NCI-H1105 (cell line): ENCODE measurements at places on chromosomes 6 and 20.
A peak's percentile ranks its signal among the peaks of the same experiment; 100 is the strongest.

- DNase-seq = no peak
Observed at GRCh38 chr20:40992349-40993113, 36.1 kb upstream of the TOP1 start.

DNA sequence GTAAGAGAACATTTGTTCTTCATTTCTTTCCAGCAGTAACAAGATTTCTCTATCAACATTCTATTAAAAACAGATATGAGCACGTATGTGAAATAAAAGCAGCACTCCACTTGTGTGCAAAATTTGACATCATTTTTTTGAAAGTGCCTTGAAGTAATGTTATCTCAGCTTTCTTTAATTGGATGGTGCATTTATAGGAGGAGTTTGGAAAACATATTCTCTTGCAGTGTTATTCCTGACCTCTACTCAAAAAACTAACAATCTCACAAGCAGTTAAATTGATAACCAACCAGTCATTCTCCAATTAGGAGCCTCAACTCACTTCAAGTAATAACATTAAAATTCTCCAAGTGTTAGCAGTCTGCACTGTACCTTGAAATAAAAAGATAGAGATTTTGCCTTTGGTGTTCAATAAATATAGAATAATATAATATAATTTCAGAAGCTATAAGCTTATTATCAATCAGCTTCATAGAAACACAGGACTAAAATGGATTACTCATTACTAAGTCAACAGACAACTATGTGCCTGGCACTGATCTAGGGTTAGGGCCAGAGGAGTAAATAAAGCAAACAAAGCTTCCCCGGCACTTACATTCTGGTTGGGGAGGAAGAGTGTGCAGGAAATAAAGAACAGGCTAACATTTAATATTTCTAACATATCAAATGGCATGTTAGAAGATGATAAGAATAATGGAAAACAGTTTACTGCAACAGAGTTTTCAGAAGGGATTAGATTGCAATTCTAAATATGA is 149.0 kb upstream of the SGK1 start:
- DNase-seq = no peak

DNA sequence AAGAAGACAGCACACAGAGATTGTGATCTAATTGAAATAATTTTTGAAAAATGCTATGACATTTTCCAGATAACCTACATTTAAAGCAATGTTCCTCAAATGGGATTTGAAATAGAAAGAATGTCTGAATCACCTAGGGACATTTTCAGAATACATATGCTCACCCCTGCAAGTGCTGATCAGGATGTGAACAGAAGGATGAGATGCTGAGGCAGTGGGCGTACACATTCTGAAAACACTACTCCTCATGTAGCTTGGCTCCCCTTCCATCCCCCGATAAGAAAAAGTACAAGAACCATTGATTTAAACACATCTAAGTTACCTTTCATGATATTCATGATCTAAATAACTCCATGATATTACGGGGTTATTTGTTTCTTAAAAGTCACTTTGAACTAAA is 29.9 kb upstream of the HINT3 start:
- no peak for DNase-seq

DNA sequence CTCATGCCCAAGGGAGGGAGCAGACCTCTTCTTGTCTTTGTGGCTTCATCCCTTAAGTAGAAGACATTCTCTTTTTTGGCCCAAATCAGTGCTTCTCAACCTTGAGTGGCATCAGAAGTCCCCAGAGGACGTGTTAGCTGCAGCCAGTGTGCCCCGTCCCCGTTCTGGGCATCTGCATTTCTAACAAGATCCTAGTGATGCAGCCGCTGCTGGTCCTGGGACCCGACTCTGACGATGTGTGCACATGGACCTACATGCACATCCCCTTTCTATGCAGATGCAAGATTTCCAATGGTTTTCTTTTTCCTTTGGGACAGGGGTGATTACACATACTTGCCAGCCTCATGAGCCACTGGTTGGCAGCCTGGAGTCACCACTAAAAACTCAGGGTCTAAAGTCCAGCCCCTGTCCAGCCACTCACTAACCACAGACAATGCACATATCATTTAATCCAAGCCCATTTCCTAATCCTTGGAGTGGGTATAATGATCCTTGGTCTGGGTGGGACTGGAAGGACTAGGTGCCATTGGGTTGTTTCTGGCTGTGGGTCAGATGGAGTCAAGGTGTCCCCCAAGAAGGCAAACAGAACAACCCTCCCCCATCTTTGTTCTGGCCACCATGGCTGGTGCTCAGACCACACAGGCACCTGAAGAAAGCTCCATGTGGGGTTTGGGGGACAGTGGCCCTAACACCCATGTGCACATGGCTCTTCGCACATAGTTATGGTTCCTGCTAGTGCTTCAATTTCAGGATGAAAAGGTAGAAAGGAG is 6.4 kb downstream of the ACSS1 start:
- DNase-seq = no peak

DNA sequence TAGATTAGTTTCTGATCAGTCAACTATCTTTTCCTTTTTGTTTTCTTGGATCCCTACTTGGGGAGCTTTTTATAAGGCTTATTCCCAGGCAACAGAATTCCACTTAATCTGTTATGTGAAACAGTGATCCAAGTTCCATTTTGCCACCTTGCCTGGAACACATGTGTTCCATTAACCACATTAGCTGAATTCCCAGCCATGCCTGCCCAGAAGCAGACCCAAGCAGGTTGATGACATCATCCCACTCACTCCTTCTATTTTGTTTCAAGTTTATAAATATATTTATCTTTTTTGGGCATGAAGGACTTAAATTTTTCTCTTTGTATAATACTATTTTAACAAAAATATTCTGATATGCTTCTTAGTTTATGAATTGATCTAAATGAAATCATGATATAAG is 587.4 kb downstream of the GRIK2 start:
- DNase-seq = no peak

DNA sequence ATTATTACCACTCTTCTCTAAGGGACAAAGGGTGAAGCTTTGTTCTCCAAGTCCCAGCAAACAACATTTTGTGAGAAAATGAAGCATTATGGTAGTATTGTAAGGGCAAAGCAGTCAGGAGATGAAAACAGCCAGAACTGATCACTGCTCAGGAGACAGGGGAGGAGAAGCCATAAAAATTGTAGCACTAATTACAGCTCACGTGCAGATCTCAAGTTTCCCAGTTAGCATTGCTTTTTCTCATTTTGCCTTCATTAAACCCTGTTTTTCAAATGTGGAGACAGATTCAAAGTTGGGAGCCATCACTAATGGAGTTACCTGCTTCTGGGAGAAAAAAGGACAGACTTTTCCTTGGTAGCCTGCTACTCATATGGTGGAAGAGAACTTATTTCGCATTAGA is 210.9 kb upstream of the PDE10A start:
- DNase-seq = no peak

- no peak for DNase-seq
Observed at GRCh38 chr6:15148356-15148946, 97.4 kb upstream of the JARID2 start.

GRCh38 chr6:146984251-146984924 is 219.8 kb upstream of the STXBP5 start:
- no peak for DNase-seq

DNA sequence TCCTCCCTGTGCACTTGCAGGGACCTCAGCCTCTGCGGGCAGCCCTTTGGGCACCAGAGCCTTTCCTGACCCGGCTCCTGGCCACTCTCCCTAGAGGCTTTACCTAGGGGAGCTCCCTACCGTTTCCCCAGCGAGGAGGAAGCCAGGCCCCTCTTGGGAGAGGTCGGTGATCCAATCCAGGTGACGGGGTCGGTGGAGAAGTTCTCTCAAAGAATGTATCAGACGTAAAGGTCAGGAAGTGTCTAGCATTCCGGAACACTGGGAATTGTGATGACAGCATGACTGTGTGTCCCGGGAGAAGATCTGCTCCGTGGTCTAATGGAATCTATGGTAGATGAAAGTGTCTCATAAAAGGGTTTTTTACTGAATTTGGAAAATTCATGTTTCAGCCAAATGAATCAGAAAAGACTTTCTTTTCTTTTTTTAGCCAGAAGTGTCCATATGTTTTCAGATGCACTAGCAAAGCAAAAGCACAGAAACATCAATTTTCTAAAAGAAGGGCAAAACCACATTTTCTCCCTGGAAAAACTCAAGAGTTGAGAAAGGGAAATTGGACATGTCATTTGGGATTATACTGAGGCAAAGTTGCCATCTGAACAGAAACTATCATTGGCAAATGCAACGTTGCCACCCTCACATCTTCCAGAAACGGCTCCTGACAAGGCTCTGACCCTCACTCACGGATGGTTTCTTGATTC is 289.4 kb downstream of the THBS2 start:
- no peak for DNase-seq

DNA sequence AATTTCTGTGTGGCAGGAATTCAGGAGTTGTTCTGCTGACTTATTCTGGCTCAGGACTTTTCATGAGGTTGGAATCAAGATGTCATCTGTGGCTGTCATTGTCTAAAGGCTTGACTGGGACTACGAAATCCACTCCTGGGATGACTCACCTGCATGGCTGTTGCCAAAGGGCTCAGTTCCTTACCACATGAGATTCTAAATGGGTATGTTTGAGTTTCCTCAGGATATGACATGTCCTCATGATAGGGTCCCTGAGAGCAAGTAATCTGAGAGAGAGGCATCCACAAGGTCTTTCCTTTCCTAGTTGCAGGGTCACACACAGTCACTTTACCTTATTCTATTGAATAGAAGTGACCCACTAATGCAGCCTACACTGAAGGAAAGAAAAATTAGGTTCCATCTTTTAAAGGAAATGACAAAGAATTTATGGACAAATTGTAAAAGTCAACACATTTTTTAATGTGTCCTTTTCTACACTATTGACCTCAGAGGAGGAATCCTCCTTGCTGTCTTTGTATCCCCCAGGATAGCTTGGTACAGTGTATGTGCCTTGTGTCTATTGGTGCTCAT is 1025.0 kb upstream of the GJE1 start:
- no peak for DNase-seq

DNA sequence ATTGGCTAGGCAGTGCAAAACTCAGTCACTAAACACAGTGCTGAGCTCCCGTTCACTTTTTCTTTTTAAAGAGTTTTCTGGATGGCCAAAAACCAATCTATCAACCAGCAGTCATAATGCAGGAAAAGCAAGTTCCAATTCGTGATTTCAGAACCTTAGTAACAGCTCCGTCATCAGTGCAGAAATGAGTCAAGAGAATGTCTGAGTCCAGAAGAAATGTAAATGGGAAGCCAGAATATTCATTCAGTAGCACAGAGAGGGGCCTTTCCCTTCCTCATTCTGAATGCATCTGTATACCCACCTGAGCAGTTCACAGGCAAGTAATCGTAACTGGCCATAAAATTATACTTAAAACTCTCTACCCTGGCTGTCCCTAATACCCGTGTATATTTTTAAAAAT is 20.4 kb downstream of the HUS1B start:
- no peak for DNase-seq

DNA sequence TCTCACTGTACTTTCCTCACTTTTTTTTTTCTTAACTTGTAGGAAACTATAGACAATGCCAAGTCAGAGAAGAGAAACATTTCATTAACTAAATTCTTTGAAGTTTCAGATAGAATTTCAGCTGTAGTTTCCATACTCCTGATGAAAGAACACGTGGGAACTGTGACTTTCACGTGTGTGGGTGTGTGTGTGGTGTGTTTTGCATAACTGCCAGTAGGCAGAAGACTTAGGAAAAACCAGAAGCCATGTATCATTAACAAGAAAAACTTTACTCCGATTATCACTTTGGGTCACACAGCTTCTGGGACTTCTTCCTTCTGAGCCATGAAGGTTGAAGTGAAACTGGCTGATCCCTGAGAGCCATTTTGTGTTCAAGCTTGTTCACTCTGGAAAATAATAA is 483.3 kb downstream of the TFAP2B start:
- no peak for DNase-seq

GRCh38 chr6:158939255-158940159 is 60.5 kb downstream of the RSPH3 start:
- no peak for DNase-seq

DNA sequence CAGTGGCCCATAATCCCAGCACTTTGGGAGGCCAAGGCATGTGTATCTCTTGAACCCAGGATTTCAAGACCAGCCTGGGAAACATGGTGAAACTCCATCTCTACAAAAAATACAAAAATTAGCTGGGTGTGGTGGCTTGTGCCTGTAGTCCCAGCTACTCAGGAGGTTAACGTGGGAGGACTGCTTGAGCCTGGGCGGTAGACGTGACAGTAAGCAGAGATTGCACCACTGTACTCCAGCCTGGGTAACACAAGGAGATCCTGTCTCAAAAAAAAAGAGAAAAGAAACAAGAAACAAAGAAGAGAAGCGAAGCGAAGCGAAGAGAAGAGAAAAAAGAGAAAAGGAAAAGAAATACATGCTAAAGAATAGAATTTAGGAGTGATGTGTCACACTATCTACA is 69.2 kb downstream of the NUDT3 start:
- no peak for DNase-seq

GRCh38 chr6:118313208-118313607 is 234.9 kb upstream of the PLN start:
- DNase-seq = no peak

- DNase-seq = no peak
Observed at GRCh38 chr20:52943185-52943841, 28.8 kb upstream of the TSHZ2 start.

- no peak for DNase-seq
Observed at GRCh38 chr6:158069800-158070195, 88.1 kb downstream of the SYNJ2 start.

GRCh38 chr6:151497905-151498304 is 4.1 kb downstream of the CCDC170 start:
- no peak for DNase-seq

- peak; percentile 39 for DNase-seq
Observed at GRCh38 chr6:24827162-24827561, 28.4 kb upstream of the ARMH2 start.

DNA sequence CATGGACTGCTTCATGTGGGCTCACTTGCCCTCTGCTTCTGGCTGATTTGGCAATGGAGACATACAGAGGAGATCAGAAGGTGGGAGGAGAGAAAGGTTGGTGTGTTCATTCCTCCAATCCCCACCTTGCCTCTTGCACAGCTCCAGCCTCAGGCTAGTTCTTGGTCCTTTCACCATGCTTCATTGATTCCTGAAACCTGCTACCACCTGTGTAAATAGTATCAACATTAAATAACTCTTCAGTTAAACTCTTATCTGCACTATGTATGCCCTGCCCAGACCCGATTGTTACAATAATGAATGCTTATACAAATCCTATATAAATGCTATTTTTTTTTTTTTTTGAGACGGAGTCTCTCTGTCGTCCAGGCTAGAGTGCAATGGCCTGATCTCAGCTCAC is 174.5 kb downstream of the CD83 start:
- DNase-seq = peak; percentile 55

- no peak for DNase-seq
Observed at GRCh38 chr6:113121571-113121970, 735.6 kb upstream of the MARCKS start.
